ENCODE measurements at places on chromosomes 12 and 14. TPM values are rescaled to one million over a fixed set of nuclear protein-coding genes. Genes with fewer than 3 reads are reported as not detected.
A peak's percentile ranks its signal among the peaks of the same experiment; 100 is the strongest.

Gene PRPH
- 7.1 TPM for total RNA-seq

Gene CABP1
- total RNA-seq = not detected

Gene LRRC10
- not detected for total RNA-seq

GRCh38 chr12:41224066-41224465 is 35.9 kb downstream of the PDZRN4 start:
- DNase-seq = no peak

Gene GPHN
- total RNA-seq = 0.07 TPM

DNA sequence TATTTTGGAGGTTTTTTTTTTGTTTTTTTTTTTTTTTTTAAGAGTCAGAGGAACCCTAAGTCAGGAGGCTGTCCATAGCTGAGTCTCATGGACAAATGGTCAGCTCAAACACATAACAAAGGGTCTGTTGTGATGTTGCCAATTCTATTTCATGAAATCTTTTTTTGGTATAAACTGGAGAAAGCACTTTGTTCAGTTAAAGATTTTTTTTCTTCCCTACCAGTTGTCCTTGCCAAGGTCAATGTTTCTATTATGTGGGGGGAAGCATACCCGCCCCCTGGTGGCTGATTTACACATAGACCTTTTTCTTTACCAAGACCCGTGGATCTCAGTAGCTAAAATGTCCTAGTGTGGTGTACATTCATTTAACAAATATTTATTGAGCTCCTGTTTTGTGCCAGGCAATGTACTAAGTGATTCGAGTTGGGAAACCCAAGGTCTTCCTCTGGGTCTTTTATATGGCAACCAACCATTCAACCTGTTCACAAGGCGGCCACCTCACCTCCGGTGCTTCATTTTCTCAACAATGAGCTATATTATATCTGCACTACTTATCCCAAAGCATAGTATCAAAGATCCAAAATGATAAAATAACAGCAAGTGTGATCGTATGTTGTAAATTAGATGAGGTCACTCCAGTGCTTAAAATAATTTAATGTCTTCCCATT is 214.5 kb downstream of the PAH start:
- DNase-seq = peak; percentile 4

DNA sequence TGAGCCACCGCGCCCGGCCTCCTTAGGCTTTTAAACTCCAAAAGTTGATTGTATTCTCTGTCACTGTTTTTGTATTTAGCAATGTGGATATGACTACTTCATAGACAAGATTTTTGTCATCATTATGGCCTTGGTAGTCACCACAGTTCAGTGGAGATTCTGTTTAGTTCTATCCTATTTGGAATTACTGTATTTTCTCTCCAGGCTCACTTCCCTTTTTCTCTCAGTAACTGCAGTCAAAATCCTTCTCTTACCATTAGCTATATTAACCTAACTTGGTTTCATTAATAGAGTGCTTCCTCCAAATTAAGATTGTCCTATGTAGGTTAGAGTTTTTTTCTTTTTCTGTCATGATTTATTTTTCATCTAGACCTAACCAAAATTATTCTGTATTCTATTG is 283.9 kb downstream of the TMTC2 start:
- DNase-seq = no peak

DNA sequence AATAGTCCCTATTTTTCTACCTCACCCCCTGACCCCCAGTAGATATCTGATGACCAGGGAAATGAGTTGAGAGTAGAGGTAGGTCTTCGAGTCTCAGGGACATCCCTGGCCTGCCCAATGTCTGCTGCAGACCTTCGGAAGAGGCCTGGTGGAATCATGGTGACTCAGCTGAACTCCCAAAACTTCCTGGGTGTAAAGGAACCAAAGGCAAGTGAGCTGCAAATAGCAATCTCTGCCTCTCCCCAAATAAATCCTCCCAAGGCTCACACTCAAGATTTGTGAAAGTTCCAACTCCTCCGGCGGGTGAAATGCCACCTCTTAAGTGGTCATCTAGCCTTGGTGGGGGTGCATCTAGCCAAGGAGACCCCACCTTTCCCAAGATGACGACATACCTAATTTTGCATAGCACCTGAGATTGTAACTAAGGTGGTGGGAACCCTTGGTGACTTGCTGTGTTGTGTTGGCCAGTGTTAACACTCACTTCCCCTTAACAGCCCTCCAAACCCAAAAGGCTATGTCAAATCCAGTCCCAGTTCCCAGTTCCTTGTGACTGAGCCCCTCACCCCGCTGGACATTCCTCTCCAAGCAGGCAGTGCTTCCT is 6.3 kb downstream of the ZFP36L1 start:
- DNase-seq = no peak

DNA sequence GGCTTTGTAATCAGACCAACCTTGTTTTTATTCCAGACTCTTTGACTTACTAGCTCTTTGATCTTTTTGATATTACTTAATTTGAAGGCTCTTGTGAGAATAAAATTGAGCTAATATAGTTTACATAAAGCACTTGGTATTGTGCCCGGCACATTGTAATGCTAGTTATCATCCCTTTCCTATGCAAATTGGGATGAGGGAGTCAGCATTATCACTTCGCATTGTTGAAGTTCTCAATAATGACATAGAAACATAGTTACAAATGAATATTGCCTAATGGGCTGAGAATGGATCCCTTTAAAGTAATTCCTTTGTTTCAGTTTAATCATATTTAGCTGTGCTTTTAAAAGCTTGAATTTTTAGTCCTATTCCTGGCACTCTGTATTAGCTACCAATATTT is 36.6 kb downstream of the SUPT16H start:
- DNase-seq = no peak

DNA sequence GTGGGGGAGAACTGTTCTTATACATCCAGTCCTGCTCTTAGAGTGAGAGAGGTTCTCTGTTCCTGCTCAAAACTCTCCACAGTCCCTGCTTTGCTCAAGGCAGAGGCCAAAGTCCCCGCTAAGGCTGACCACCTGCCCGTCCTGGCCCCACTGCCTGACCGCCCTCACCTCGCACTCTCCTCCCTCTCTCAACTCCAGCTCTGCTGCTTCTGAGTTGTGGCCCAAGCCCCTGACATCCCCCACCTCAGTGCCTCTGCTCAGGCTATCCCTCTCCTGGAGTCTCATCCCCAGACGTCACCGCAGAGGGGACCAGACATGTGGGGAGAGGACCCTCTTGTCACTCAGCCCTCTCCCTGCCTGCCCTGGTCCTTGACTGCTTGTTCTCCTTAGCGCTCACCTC is 110.6 kb downstream of the CALM1 start:
- DNase-seq = no peak

DNA sequence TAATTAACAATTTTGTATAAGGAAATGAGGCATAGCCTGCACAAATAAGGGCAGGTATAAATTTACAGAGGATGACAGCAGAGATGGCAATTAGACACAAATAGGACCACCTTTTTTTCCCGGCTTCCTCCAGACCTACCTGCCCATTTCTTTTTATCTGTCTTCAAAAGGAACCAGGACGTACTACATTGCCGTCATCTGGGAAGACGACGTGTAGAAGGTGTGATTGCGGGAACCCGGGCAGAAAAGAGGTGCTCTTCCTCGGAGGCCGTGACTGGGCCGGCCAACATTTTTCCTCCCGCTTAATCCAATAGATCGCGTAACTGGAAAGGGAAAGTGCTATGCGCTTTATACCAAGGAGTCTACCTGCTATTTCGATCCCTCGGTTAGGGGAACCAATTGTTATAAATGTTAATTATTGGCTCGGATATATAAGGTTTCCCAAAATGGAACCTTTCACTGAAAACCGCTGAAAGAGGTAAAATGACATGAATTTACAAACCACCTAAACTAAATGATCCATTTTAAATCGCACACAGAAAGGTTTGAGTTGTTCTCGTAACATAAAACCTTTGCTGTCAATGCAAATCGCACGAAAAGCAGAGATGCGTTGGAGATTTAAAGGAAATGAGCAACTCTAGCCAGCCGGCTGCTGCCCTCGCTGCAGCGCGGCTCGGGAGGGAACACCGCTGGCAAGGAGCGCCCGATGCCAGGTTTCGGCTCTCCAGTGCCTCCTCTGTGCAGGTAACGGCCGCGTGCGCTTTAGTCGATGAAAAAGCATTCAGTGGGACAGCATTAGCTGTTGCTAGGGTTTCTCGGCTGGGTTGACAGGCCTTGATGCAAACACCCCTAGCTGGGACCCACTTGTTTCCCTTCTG is 2.8 kb upstream of the SIX1 start:
- no peak for DNase-seq

DNA sequence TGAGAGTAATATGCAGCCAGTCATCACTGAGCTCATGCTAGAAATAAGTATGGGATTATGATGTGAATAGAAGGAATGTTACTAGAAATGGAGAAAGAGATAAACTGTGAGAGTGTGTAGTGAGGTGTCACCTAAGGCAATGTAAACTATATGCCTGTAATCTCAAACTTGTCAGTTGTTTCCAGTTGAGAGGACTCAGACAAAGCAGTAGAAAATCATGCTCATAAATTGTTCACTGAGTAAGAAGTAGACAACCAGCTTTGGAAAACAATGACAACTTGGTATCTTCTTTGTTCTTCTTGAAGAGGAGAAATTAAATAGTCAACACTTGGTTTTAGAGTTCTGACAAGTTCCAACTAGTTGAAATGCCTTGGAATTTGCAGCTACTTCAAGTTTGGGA is 148.5 kb upstream of the OR4E1 start:
- no peak for DNase-seq

Gene PLBD1
- total RNA-seq = 0.59 TPM

Gene GPR137C
- total RNA-seq = 0.81 TPM

- no peak for DNase-seq
Observed at GRCh38 chr12:123267991-123268843, 3.4 kb downstream of the CDK2AP1 start.

DNA sequence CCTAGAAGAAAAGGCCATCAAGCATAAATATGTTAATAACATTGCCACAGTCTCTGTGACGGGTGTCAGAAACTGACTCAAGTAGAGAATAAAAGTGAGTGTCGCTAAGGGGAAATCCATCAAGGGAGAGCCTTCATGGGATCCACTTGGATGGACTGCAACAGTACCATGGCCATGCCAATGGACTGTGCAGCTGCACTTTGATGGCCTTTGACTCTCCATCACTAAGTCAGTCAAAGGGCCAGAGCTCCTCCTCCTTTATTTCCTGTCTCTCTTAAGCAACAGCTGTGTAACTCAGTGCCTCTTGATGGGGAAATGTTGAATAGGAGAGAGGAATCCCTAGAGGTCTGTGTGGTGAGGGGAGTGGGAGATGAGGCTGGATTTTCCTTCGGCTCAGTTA is 335.2 kb downstream of the BMP4 start:
- DNase-seq = no peak

DNA sequence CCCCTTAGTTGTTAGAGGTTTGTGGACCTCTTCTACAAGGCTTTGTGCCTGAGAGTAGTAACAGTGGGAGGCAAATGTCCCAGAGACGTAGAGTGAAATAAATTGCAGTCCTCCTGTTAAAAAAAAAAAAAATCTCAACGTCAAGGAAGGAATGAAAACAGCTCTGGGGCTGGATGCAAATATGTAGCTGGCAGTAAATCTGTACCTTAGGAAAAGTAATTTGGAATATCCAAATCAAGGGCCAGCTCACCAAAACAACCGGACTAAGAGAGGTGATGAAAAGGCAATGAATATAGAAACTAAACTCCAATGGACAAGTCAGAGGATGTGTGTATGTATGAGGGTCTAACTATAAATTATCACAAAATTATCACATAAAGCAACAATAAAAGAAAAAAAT is 27.0 kb downstream of the SINHCAF start:
- DNase-seq = no peak

- no peak for DNase-seq
Observed at GRCh38 chr12:25864306-25865276, 93.9 kb upstream of the RASSF8 start.

Gene ADCY4
- total RNA-seq = not detected

GRCh38 chr14:23829736-23830471 is 123.7 kb upstream of the DHRS4 start:
- DNase-seq = peak; percentile 82

DNA sequence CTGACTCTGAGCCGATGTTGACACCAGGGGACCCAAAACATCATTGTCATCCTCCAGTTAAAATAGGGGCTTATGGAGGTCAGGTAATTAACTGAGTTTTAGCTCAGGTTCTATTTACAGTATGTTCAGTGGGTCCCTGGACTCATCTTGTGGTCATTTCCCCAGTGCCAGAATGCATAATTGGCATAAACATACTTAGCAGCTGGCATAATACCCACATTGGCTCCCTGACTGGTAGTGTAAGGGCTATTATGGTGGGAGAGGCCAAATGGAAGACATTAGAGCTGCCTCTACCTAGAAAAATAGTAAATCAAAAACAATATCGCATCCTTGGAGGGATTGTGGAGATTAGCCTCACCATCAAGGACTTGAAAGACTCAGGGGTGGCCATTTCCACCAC is 350.9 kb downstream of the C12orf75 start:
- DNase-seq = no peak

GRCh38 chr12:103493199-103493598 is 2.6 kb downstream of the C12orf42 start:
- DNase-seq = no peak

Gene CRY1
- 15.3 TPM for total RNA-seq

DNA sequence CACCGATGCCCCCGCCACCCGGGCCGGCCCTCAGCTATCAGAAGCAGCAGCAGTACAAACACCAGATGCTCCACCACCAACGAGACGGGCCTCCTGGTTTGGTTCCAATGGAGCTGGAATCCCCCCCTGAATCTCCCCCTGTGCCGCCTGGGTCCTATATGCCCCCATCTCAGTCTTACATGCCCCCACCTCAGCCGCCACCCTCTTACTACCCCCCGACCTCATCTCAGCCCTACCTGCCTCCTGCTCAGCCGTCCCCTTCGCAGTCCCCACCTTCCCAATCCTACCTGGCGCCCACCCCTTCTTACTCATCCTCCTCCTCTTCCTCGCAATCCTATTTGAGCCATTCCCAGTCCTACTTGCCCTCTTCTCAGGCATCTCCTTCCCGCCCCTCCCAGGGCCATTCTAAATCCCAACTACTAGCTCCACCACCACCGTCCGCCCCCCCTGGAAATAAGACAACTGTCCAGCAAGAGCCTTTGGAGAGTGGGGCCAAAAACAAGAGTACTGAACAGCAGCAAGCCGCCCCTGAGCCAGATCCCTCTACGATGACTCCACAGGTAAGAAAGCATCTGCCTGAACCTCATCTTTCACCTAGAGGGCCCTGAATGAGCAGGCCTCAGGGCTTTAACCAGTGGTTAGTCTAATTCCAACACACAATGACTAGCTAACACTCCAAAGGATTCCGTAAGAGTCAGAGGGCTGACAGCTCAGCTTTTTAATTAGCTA is 851 bp downstream of the YLPM1 start:
- DNase-seq = peak; percentile 1

GRCh38 chr14:39109893-39110715 is 4.0 kb upstream of the GEMIN2 start:
- DNase-seq = no peak

DNA sequence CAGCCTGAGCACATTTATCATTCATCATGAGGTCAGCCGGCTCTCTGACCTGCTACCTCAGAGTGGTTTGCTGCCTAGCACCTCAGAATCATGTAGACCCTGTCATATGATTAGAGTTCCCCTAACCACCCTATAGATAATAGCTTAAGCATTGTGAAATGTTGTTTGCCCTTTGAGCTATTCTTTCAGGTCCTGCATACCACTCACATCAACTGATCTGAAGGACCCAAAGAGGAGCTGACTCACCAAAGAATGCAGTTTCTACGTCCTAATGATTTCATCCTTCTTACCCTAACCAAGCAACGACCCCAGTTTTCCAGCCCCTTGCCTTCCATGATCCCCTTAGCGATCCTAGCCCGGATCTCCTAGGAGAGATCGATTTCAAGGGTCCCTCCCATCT is 527.9 kb downstream of the SOX5 start:
- DNase-seq = no peak

Gene OR10G3
- not detected for total RNA-seq
